Heart right ventricle (tissue), 16 donors: ENCODE measurements at places on chromosomes 13 and 19. TPM values are rescaled to one million over a fixed set of nuclear protein-coding genes. Genes with fewer than 3 reads are reported as not detected.

MRPS12 gene
- 122 TPM for polyA plus RNA-seq

DNA sequence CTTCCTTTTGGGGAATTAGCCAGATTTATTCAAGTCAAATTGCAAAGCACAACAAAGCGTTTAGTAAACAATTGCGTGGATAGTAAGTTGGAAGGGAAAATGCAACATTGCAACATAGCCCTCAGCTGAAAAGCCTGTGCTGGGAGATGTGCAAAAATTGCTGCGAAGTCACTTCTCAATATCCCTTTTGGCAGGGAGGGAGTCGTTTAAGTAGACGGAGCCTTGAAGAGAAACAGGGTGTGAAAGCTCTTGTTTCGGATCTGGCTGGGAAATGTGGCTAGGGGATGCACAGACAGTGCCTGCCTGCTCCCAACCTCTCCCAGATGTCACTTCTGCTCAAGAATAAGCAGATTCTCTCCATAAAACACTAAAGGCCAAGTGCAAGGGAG is 56.8 kb downstream of the SLC7A1 start:
- DNase-seq: no peak

DNA sequence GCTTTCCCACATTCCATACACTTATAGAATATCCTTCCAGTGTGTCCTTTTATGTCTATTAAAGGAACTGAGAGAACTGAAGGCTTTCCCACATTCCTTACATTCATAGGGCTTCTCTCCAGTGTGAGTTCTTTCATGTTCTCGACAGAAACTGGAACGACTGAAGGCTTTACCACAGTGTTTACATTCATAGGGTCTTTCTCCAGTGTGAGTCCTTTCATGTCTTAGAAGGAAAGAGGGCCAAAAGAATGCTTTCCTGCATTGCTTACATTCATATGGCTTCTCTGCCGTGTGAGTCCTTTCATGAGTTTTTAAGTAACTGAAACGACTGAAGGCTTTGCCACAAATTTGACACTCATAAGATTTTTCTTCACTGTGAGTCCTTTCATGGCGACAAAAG is 22.3 kb downstream of the ZNF44 start:
- DNase-seq: no peak

GRCh38 chr13:50451609-50452008 is 391.9 kb downstream of the DLEU7 start:
- no peak for DNase-seq

ZSCAN1 gene
- 0.28 TPM for polyA plus RNA-seq

AMER2 gene
- polyA plus RNA-seq: not detected

- DNase-seq: no peak
These were observed 14.1 kb upstream of the KLF12 start for GRCh38 chr13:74148352-74148751.

REEP6 gene
- 4.8 TPM for polyA plus RNA-seq

TMEM259 gene
- polyA plus RNA-seq: 289 TPM

GRCh38 chr13:93108111-93108601 is 118.5 kb upstream of the GPC6 start:
- DNase-seq: no peak

NTN5 gene
- polyA plus RNA-seq: 0.37 TPM

GRCh38 chr19:43318203-43318602 is 35.3 kb upstream of the CD177 start:
- no peak for DNase-seq

DNA sequence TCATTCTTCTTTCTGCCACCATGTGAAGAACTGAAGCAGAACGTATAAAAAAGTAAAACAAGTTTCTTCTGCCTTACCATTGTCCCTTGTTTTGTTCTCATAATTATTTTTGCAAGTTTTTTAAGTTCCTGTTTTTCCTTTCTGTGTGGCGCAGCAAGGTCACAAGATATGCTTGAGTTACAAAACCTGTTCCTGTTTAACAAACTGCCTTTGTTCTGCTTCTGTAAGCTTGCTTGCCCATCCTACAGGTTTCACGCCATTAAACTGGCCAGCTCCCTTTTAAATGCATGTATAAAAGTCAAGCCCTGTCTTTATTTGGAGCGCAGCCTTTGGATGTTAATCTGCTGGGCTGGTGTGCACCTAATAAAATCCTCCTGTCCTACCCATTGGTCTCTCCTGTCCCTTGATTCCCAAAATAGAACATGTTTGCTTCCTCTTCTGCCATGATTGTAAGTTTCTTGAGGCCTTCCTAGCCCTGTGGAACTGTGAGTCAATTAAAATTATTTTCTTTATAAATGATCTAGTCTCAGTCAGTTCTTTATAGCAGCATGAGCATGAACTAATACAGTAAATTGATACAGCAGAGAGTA is 1115.4 kb downstream of the SLITRK1 start:
- DNase-seq: no peak
